Cardiac fibroblast (primary cell): ENCODE measurements at places on chromosomes 13 and 19.

- no peak for DNase-seq
Observed at GRCh38 chr19:33755099-33756035, 41.3 kb upstream of the KCTD15 start.

DNA sequence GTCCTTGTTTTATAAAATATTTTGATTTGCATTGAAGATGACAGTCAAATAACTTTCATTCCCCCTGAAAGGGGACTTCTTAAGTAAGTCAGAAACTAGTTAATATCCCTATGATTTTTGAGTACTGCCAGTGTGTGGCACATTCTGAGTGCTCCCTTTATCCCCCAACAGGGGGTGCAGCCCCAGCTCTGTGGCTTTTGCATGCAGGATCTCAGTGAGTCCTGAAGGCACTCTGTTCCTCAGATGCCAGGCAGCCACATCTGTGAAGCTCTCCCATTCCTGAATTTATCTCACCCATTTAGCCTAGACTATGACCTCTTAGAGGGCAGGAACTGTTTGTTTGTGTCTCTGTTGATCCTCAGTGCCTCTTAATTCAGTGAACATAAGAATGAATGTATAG, 123.1 kb downstream of the CDK8 start:
- peak; percentile 8 for DNase-seq

- DNase-seq, result peak; percentile 12
Observed at GRCh38 chr13:84417416-84417815, 535.1 kb upstream of the SLITRK1 start.

DNA sequence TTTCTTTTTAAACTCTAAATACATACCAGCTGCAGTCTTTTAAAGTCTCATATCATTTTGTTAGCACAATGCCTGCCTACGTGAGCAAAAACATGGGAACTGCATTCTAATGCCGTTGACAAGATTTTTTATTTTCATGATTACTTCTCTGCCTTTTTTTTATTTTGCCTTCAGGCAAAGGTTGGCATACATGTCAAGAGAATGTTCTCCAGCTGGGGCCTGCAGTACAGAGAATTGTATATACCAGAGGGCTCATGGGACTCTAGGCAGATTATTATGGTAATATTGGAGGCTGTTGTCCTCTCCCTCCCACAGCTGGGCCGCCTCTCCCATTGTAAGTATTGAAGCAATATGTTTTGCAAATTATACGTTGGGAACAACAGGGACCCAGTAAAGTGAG, 53.9 kb upstream of the OBI1 start:
- no peak for DNase-seq

GRCh38 chr19:1783874-1784273, 28.2 kb downstream of the ATP8B3 start:
- no peak for DNase-seq

DNA sequence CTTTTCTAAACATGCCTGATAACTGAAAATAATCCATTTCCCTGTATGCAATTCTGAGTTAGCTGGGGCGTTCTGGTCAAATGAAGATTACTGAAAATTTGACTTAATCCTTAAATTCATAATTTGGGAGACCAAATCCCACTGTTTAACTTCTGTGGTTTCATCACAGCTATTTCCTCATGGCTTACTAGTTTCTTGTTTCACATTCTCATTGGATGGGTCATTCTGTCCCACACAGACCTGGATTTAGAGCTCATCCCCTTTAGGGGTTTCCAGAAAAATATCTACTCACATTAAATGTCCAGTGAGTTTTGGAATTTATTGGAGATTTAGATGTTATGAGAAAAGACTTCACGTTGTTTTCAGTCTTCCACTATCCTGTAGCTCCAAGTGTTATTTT, 709.3 kb upstream of the KLHL1 start:
- no peak for DNase-seq

GRCh38 chr19:48705431-48705830, 9.7 kb downstream of the FUT2 start:
- no peak for DNase-seq

GRCh38 chr13:72163678-72164077, 296.7 kb upstream of the DACH1 start:
- no peak for DNase-seq

DNA sequence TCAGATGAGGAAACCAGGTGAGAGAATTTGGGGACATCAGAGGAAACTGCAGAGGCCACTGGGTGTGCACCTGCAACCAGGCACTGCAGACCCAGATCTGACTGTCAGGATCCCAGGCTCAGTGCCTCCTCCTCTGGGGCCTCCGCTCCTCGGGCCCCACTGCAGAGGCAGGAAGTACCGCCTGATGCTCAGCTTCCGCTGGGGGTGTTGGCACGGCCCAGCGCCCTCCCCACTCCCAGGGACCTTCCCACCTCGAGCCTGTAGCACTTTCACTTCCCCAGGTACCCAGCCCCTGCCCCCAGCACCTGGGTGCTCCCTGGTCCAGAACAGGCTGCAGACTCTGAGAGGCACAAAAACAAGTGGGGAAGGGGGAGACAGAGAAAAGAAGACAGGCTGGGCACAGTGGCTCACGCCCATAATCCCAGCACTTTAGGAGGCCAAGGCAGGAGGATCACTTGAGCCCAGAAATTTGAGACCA, 1.4 kb upstream of the CD37 start:
- no peak for DNase-seq

GRCh38 chr19:34480971-34481841, at the start of gene WTIP:
Gene WTIP (plus strand): TSS chr19:34481758. CDS start chr19:34481975, 217 bp downstream.
- peak; percentile 82 for DNase-seq

- peak; percentile 61 for DNase-seq
Observed at GRCh38 chr19:57099199-57099661, 20.6 kb upstream of the USP29 start.

DNA sequence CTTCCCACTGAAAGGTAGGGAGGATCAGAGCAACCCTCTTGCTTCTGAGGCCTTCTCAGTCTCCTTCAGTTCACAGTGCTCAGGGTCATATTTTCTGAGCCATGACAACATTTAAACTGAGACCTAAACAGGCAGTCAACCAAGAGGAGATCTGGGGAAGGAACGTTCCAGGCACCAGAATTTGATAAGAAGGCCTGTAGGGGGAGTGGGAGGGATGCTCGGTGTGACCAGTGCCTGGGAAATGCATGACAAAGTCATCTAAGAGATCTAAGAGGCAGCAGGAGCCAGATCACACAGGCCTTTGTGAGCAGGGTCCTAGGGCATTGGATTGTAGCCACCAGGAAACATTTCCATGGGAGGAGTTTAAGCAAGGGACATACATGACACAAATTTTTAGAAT, 71.6 kb downstream of the SHISA2 start:
- peak; percentile 26 for DNase-seq

- peak; percentile 13 for DNase-seq
Observed at GRCh38 chr19:50252111-50252886, 48.9 kb downstream of the MYH14 start.

DNA sequence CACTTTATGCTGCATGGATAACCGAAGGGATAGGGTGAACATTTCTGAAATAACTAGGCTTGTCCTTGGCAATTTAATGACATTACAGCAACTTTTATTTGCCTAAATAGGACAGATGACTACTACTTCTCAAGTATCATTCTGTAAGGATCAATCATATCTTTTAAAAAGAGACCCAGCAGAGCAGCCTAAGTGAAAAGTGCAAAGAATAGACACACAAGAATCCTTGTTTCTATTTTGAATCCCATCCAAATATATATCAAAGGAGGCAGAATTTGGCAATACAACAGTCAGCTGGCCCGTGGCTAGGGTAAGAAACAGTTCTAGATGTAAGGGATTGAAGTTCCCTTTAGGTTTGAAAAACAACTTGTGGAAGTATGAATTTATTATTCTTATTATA, 6.9 kb downstream of the THSD1 start:
- DNase-seq, result no peak

GRCh38 chr13:25394402-25395060, 22.8 kb downstream of the ATP8A2 start:
- DNase-seq, result no peak
